CD4-positive, alpha-beta T cell treated with Interferon alpha-2 for 1 hour (primary cell): ENCODE measurements at places on chromosomes 11 and 22.

GRCh38 chr22:39434721-39435120 is 22.1 kb upstream of the MGAT3 start:
- no peak for DNase-seq

- DNase-seq, result no peak
Observed at GRCh38 chr11:134383576-134384221, 28.3 kb downstream of the B3GAT1 start.

DNA sequence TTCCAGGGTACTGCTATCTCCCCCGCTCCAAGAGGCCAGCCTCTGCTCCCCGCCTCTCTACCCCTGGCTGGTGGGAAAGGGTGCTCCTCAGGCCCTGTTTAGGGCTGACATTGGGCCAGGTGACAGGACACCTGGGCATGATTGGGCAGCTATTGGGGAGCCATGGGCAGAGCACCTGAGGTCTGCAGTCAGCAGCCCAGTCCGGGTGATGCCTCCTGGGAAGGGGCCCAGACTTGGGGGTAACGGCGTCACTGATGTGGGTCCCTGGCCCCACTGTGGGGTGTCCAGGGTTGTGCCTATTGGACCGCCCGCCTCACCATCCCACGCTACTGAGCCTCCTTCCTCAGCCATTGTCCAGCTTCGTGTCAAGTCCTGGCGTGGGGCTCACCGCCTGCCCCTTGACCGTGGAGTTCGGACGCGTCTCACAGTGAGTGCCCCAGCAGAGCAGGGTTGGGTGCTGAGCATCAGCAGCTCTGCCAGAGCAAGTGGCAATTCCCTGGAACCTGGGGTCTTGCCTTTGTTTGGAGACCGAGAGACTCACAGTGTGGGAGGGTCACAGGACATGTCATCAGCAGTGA is 2.8 kb upstream of the GATD1 start:
- no peak for DNase-seq

GRCh38 chr11:57134284-57134683 is 47.5 kb upstream of the LRRC55 start:
- no peak for DNase-seq

DNA sequence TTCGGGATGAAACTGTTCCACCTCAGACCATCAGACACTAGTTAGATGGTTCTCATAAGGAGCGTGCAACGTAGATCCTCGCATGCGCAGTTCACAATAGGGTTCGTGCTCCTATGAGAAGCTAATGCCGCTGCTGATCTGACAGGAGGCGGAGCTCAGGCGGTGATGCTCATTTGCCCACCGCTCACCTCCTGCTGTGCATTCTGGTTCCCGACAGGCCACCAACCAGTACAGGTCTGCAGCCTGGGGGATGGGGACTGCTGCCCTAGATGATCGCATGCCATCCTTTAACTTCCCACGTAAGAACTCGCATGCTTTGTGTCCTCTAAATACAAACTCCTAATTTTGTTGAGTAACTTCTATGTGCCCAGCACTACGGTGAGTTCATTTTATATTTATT is 62.6 kb downstream of the EFCAB6 start:
- DNase-seq, result no peak

DNA sequence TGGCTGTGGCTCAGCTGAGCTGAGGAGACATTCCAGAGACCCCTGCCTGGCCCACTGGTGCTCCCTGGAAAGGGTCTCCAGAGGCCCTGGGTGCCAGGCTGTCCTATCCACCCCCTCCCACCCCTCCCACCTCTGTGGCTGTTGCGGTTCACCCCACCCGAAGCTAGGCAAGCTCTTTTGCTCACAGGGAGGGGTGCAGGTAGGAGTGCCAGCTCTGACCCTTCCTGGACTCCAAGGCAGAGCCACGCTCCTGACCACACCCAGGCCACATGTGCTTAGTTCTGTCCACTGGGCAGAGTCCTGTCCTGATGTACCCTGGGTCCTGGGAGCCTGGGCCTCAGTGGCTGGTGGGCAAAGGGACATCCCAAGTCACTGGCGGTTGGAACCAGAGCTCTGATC is 16.4 kb downstream of the IL17REL start:
- DNase-seq, result no peak

DNA sequence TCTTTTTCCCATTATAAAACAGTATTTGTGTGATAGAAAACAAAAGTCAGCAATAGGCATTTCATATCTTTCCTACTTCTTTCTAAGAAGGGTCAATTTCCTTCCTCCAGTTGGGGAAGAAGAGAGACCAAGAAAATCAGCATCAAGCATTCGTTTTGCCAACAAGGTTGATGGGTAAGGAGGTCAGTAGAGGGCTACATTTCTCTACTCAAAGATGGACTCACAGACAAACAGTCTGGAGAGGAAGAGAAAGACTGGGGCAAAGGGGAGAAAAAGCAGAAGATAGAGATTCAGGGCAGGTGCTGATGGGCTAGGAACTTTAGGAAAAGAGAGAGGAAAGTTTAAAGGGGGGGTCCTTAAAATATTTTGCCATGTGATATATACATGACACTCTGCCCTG is 8.6 kb upstream of the MTNR1B start:
- DNase-seq, result no peak

GRCh38 chr11:3632070-3632660 is 9.6 kb downstream of the ART5 start:
- no peak for DNase-seq

- DNase-seq, result no peak
Observed at GRCh38 chr11:119791047-119791446, 62.0 kb upstream of the NECTIN1 start.

DNA sequence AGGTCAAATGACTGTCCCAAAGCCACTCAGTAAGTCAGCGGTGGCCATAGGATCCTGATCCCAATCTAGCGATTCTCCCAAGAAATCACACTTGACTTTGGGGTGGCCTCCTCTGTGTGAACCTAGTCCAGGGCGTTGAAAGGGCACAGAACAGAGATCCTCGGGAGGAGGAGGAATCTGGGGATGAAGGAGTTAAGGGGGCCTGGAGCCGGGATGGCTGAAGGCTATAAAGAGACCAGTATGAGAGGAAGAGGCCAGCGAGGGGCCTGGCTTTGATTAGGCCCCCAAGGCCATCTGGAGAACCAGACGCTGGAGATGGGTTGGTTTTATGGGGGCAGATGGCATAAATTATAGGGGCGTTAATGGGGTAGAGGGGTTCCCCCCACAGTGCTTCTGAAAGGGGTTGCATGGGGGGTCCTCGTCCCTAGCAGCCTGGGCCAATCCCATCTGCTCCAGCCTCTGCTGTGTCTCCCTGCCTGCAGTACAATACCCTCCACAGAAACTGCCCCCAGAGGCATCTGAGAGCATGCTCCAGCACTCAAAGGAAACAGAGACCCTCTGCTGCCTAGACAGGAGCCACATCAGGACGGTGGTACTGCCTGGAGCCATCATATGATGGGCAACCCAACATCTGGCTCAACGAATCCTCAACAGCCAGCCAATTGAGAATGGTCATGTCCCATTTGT is 35.2 kb upstream of the TRIM29 start:
- DNase-seq, result no peak
